ENCODE measurements at places on chromosomes 13 and 19.
A peak's percentile ranks its signal among the peaks of the same experiment; 100 is the strongest.

DNA sequence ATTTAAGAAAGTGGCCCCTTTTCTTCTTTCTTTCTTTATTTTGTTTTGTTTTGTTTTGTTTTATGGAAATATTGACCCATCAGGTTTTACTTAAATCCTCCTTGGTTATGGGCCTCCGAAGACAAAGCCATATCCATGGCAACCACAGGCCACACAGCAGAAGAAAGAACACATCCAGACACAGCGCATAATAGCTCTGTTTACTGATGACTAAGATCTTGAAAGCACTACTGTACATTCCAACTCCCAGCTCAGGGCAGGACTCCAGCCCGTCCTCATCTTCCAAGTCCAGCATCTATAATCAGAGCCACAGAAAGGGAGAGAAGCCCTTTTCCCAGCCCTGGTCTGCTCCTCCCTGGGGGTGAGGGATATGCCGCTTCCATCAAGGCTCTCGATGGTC lies 84.3 kb downstream of the NUFIP1 start:
- DNase-seq = no peak

DNA sequence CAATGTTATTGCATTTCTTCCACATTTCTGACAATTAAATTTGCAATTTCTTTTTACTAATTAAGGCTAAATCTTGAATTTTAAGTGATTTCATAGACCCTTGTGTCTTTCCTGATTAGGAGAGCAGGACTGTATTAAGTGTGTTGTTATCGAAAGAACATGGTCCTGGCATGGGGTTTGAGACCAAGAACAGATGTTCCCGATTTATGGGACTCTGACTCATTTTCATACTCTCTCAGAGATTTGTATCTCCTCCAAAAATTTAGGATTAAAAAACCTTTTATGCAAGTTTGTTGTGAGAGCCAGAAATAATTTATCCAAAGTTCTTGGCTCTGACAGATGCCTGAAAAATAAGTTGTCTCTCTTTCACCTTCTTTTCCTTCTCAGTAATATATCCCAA lies 589.3 kb upstream of the ARGLU1 start:
- no peak for DNase-seq

DNA sequence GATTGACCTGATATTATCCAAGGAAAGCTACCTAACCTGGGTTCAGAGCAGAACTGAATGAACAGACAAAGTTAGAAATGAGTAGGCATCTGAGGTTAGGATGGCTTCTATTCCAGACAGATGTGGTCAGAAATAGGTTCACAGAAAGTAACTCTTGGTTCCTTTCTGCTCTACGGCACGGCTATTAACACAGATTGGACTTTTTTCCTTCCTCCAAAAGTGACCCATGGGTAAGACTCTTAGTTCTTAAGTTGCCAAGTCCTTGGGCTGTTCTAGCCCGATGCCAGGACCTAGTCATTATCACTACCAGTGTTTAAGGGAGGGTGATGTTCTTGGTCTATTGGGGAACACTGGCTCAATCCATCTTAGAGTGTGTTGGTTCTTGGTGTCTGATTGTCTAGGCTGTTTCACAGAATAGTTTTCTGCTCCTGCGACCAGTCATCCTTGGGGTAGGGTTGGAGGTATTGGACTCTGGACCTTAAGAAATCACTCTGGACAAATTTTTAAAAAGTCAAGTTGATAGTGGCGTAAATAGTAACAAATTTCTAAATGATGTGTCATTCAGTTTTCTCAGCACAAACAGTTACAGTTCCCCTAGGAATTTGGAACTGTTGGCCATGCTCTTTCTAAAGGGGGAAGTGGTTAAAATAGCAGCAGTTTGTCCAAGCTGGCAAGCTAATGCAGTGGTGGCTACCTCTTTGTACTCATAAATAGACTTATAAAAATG lies 60.1 kb upstream of the MYCBP2 start:
- no peak for DNase-seq

DNA sequence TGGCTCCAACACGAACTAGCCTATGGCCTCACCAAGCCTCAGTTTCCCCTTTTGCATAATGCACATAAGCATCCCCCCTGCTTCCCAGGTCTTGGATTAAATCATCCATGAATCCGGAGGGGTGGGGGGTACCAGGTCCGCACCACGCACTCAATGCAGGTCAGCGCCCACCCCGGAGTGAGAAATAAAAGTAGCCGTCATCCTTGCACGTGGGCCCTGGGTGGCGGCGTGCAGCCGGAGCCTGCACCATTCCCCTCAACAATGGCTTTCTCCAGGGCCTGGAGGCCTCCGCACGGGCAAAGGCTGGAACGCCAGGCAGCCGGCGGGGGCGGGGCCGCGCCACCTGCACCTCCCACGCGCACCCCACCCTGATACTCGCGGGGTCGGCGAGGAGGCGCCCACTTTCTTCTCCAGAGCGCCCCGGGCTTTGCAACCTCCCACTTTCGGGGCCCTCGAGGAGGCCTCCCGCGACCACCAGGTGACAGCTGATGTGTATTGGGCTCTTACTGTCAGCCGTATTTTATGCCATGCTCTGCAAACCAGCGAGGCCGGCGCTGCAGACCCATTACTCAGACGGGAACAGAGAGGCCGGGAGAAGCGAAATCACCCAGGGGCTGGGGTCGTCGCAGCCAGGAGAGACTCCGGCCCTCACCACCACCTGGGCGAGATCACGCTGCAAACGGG lies 767 bp upstream of the GADD45B start:
- DNase-seq = peak; percentile 37

DNA sequence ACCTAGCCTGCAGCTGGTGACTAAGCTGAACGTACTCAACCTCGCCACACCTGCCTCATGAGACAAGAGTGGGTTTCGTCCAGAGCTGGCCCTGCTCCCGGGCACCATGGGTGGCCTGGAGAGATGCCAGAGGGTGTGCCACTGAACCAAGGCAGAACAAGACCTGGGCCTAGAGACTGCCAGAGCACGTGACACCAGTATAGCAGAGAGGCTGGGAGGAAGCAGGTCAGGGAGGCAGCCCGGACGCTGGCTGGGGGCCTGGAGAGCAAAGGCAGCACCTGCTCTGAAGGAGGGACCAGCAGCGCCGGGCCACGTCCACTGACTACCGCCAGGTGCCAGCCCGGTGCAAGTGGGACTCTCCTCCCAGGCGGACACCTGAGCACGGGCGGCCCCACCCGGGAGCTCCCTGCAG lies 7.3 kb upstream of the C13orf46 start:
- DNase-seq = no peak

DNA sequence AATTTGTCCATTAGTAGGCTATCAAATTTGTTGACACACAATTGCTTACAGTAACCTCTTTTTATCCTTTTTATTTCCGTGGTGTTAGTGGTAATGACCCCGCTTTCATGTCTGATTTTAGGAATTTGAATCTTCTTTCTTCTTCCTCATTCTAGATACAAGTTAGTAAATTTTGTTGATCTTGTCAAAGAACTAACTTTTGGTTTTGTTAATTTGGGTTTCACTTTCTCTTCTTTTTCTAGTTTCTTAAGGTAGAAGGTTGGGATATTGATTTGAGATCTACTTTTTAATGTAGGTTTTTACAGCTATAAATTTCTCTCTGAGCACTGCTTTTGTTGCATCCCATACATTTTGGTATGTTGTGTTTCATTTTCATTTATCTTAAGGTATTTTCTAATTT lies 53.3 kb upstream of the SLC7A1 start:
- DNase-seq = no peak

DNA sequence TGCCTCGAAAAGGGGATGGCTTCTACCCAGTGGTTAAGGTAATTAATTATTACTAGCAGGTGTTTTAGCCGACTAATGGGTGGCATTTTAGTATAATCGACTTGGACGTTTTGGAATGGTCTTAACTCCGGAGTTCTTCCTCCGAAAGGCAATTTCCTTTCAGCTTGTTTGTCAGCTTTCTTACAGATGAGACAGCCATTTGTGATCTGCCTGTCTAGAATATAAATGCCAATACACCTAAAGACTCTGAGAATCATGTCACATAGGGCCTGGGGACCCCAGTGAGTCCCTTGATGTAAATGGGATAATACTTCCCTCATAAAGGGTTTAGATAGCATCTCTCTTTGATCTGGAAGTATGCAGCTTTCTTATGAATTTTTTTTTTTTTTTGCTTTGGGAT lies 41.9 kb upstream of the PSG9 start:
- no peak for DNase-seq

DNA sequence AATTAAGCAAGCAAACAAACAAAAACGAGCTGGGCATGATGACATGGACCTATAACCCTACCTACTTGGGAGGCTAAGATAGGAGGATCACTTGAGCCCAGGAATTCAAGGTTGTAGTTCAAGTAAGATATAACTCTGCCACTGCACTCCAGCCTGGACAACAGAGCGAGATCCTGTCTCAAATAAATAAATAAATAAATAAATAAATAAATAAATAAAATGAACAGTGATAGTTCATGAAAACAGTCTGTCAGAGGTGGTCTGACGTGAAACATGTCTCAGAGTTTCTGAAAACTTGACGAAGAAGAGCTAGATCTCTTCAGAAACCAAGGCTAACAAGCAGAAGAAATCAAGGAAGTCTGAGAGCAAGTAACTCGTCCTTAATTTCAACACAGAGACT lies 188.8 kb upstream of the GPC6 start:
- no peak for DNase-seq

DNA sequence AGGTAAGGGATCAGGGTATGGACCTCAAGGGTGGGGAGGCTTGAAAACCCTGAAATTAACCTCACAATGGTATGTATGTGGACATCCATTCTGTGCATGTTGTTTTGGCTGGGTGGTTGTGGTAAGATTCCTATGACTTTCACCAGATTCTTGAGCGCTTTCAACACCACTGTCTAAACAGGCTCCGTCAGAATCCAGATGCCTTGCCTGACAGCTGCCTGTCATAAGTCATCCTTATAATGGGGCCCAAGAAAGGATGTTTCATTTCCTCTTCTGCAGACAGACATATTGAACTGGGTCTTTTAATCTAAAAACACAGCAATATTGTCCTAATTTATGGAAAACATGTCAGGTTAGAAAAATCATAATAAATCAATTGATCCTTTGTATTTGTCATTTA lies 41.3 kb downstream of the ALOX5AP start:
- no peak for DNase-seq

- DNase-seq = no peak
Observed at GRCh38 chr19:3006075-3006767, 22.9 kb downstream of the TLE2 start.

GRCh38 chr13:73387318-73387717 lies 328.5 kb downstream of the KLF5 start:
- no peak for DNase-seq

GRCh38 chr19:49213791-49214190 lies 56.2 kb downstream of the TRPM4 start:
- no peak for DNase-seq

DNA sequence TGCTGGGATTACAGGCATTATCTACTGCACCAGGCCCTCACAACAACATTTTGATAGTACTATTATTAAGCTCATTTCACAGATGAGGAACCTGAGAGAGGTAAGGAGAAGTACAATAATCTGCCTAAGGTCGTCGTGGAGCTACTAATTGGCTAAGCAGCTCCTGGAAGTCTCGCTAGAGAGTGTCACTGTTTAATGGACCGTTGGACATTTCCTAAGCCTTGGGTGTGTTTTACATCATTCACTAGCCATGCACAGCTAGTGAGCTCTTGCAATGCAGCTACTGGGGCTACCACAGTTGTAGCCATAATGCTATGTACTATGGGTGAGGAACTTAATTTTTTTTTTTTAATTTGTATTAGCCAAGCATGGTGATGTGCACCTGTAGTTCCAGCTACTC lies 34.0 kb upstream of the OR1M1 start:
- DNase-seq = no peak

GRCh38 chr19:13082192-13083007 lies 20.3 kb downstream of the LYL1 start:
- no peak for DNase-seq

DNA sequence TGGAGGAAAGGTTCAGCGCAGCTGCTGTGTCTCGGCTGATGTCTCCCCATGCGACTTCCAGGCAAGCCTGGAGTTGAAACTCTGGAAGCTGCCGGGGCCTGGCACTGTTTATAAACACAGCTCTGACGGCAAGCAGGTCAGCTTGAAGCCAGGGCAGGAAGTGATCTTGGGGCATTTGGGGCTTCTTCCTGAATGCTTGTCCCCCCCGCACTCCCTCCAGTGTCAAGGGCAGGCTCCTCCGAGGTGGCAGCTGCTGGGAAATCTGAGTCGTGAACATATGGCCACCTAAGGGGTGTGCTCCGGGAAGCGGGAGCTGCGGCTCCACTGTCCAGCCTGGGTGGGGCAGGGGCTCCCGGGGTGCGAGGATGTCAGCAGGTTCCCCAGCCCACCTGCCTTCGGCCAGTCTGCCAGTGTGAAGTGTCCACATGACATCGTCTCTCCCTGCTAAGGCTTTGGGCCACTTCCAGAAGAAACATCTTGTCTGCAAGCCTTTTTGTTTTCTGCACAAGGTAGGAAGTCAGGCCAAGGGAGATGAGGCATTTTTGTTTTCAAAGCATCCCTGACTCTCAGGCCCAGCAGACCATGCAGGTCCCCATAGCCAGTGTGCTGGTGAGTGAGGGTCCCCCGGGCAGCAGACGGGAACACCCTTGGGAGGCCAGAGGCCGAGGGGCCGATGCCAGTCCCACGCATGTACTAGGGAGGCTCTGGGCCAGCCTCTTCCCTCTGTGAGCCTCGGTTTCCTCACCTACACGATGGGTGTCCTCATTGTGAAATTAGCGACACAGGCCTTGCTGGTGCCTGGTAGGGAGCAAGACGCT lies 2.7 kb downstream of the PIAS4 start:
- no peak for DNase-seq

DNA sequence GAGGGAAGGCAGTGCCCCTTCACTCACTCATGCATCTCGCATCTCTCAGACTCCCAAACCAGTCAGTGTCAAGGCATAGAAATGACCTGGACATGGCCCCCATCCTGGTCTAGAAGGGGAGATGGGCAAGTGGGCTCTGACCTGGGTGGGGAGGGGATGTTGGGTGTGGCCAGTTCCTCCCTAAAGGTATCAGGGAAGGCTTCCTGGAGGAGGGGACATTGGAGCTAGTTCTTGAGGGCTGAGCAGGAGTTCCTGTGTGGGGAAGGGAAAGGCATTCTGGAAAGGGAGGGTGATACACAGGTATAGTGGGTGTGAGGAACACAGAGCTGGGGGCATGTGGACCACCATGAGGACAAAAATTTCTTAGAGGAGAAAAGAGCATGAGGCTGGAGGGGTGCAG lies 4.0 kb downstream of the IL4I1 start:
- no peak for DNase-seq

- DNase-seq = no peak
Observed at GRCh38 chr13:105165449-105166125, 1369.9 kb downstream of the EFNB2 start.

DNA sequence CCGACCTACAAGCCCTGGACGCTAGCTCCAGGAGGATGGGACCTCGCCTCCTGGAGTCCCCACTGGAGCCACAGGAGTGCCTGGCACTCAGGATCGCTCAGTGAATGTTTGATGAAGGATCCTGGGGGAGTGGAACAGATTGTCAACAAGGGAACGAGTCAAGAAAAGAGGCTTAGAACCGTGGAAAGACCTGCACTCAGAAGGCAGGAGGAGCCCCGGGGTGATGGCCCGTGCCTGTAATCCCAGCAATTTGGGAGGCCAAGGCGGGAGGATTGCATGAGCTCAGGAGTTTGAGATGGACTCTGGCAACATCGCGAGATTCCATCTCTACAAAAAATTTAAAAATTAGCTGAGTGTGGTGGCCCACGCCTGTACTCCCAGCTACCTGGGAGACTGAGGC lies 38.9 kb downstream of the ATP12A start:
- DNase-seq = no peak

All from T follicular helper cell (primary cell).